NCI-H1105 (cell line): ENCODE measurements at places on chromosomes 13 and 19.

- DNase-seq = no peak
Observed at GRCh38 chr13:39859898-39860297, 204.4 kb downstream of the COG6 start.

DNA sequence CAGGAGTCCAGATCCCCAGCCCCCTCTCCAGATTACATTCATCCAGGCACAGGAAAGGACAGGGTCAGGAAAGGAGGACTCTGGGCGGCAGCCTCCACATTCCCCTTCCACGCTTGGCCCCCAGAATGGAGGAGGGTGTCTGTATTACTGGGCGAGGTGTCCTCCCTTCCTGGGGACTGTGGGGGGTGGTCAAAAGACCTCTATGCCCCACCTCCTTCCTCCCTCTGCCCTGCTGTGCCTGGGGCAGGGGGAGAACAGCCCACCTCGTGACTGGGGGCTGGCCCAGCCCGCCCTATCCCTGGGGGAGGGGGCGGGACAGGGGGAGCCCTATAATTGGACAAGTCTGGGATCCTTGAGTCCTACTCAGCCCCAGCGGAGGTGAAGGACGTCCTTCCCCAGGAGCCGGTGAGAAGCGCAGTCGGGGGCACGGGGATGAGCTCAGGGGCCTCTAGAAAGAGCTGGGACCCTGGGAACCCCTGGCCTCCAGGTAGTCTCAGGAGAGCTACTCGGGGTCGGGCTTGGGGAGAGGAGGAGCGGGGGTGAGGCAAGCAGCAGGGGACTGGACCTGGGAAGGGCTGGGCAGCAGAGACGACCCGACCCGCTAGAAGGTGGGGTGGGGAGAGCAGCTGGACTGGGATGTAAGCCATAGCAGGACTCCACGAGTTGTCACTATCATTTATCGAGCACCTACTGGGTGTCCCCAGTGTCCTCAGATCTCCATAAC lies at the start of gene APOE:
Gene APOE, plus strand, starts transcription at position 360 of the 724 bp plus-strand sequence. CDS start 829 bp downstream, outside the sequence.
- no peak for DNase-seq

DNA sequence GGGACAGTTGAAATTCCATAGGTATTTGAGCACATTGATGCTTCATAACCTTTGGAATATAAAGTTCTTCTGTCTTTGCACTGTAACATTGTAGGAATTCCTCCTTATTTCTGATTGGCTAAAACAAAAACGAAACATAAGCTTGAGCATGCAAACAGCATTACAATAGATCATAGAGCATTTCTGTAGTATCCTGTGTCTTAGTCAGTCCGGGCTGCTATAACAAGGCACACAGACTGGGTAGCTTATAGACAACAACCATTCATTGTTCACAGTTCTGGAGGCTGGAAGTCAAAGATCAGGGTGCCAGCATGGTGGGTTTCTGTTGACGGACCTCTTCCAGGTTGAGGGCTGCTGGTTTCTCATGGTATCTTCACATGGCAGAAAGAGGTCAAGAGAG lies 188.7 kb upstream of the SOX21 start:
- no peak for DNase-seq

DNA sequence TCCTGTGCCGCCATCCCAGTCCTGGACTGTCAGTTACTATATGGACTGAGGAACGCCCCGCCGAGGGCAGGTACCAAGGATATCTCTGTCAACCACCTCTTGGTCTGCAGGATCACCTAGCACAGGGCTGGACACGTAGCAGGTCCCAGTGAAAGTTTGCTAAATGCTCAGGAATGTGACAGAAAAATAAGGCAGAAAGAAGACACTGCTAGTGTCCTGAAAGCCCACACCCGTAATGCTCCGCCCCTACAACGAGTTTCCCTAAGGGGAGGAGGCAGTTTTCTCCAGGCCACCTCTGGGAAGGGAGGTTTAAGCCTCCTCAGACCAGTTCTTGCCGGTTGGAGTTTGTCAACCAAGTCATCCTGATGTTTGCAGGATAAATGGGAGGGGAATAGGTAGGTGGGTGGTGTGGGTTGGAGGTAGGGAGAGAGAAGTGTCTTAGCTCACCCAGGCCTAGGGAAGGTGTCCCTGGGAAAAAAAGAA lies 1.7 kb upstream of the SERTAD3 start:
- no peak for DNase-seq

DNA sequence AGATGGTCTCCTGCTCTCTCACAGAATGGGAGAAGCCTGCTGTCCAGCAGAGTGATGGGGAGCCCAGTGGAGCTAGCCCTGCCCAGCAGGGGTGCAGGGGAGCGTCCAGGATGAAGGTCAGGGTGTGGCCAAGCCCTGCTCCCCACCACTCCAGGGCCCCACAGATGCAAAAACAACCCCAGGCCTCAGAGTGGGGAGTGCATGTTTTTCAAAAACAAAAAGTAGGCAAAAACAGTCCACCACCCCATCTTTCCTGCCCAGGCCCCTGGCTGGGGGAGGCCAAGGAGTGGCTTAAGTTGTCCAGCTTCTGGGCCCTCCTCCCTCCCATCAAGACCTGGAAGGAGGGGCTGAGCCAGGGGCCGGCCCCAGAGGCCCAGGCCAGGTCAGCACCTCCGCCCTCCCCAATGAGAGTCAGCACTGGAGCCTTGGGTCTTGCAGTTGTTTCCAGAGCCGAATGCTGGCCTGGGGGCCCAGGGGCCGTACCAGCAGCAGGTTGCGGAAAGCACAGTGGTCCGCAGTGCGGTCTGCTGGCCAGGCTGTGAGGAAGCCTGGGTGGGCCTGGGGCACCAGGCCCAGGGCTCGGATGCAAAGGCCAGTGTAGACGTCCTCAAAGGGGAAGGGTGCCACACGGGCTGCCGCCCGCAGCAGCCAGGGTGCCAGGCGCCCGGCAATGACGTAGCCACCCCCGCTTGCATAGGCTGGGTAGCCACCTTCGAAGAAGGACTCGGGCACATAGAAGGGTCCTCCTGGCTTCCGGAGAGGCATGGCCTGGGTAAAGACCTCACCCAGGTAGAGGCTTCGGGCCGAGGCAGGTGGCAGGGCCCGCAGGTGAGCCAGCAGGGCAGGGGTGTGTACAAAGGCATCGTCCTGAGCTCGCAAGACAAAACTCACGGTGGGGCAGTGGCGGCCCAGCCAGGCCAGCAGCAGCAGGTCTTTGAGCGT lies 1.7 kb downstream of the B3GNT8 start:
- DNase-seq = no peak

GRCh38 chr13:108915634-108916512 lies 286.5 kb downstream of the MYO16 start:
- DNase-seq = no peak

DNA sequence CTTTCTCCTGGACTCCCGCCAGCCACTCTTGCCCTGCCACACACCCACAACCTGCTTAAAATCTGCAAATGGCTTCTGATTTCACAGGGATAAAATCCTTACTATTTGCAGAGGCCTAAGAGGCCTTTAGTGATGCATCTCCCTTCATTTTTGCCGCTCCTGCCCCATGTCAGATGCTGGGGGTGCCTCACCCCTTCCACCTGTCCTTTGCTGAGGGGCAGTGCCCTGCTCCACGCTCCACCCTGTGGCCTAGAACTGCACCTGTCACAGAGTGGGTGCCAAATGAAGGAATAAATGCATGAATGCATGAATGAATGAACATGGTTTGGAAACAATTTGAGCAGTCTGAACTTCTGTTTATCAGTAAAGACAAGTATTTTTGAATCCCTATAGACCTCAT lies 34.1 kb upstream of the UQCRFS1 start:
- no peak for DNase-seq

DNA sequence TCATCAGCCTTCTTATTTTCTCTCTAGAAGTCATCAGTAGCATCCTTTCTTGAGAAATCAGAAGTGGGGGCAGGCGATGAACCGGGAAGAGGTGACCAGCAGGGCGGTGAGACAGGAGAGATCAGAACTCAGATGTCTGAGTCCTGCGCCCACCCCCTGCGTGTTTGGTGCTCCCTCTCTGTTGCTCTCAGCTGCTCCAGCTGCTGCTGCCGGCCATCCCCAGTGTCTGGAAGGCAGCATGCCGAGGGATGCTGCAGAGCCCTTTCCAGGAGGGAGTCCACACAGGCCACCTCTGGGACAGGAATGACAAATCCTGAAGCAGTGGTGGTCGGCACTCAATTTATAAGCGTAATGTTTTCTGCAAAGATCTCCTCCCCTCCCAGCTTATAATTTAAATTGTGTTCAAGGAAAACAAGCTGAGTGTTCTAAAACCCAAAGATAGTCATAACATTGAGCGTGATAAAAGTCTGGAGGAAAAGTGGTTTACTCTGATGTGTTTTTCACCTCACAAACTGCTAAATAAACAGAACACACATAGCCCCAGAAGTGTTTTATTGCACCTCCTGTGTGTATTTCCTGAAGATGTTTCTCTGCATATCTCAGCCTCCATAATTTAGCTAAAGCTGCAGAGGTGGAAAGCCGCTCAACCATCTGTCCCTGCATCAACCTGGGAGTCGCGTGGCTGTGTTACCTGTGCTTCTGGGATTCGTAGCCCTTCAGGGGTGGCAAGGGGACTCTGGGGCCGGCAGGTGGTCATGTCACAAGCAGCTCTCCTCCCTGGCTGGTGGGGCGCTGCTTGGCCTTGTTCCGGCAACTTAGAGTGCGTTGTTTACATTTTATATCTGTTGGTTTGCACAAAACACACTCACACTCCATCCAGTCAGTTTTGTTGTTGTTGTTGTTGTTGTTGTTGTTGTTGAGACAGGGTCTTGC lies 191.2 kb downstream of the USP12 start:
- no peak for DNase-seq

GRCh38 chr13:30033681-30034457 lies 183.5 kb upstream of the UBL3 start:
- no peak for DNase-seq

DNA sequence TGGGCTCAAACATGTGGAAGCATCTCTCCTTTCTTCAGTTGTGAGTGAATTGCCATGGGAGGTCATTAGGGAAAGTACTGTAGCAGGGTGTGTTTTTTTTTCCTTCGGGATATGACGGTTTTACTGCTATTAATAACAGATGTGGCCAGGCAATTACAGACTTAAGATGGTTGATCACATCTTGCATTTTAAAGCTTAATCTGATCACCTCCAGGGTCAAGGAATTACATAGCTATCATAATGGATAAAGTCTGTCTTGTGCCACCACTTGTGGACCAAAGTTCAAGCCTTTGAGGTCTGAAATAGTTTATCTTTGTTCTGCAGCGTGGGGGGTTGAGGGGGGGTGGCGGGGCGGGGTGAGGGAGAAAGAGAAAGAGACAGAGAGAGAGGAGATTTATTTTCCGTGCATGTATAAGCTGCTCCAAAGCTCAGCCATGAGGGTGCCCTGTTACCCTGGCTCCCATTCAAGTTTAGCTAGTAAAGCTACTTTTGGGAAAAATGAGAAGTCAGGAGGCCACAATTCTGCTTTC lies 5.5 kb upstream of the SERP2 start:
- no peak for DNase-seq
